ENCODE measurements at places on chromosomes 2 and 18. TPM values are rescaled to one million over a fixed set of nuclear protein-coding genes. Genes with fewer than 3 reads are reported as not detected.
A peak's percentile ranks its signal among the peaks of the same experiment; 100 is the strongest.

ATP6V1B1 gene
- total RNA-seq, result 1.8 TPM

DNA sequence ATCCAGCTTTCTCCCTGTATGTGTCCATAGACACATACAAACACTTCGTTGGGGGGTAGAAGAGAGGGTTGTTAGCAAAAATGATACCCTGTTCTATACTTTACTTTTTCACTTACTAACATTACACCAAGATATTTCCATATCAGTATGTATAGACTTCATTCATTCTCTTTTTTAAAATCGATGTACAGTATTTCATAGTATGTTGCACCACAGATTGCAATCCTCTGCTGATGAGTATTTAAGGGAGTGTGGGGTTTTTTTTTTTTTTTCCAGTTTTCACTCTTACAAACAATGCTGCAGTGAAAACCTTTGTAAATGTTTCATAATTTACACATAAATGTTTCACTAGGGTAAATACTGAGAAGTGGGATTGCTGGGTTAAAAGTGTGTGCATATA, 402.3 kb downstream of the LRATD1 start:
- H3K27ac ChIP-seq, result no peak overlapping the region
- no peak for DNase-seq
- H3K4me3 ChIP-seq, result no peak overlapping the region
- no peaks in the 10 kb centered on the region for H3K27me3 ChIP-seq
- H3K36me3 ChIP-seq, result no peaks in the 10 kb centered on the region

ACTG2 gene
- total RNA-seq, result 416 TPM

CHRND gene
- not detected for total RNA-seq

MTERF4 gene
- 24.4 TPM for total RNA-seq

UGT1A5 gene
- total RNA-seq, result not detected

- no peak overlapping the region for H3K4me3 ChIP-seq
- no peak for DNase-seq
- H3K36me3 ChIP-seq, result no peaks in the 10 kb centered on the region
- H3K4me1 ChIP-seq, result no peaks in the 10 kb centered on the region
These were observed 697.1 kb upstream of the CELF4 start for GRCh38 chr18:38262661-38263060.

GRCh38 chr18:78875016-78875777, 104.4 kb upstream of the SALL3 start:
- no peak for DNase-seq
- no peak overlapping the region for H3K4me3 ChIP-seq
- H3K27ac ChIP-seq, result no peak overlapping the region
- H3K4me1 ChIP-seq, result no peaks in the 10 kb centered on the region
- H3K36me3 ChIP-seq, result no peaks in the 10 kb centered on the region

GRCh38 chr18:49764032-49764431, 49.3 kb downstream of the ACAA2 start:
- H3K36me3 ChIP-seq, result no peaks in the 10 kb centered on the region
- no peak for DNase-seq
- H3K27me3 ChIP-seq, result no peaks in the 10 kb centered on the region
- H3K4me3 ChIP-seq, result no peak overlapping the region
- H3K4me1 ChIP-seq, result no peaks in the 10 kb centered on the region

SPATA3 gene
- not detected for total RNA-seq

CHPF gene
- 81.2 TPM for total RNA-seq

GRCh38 chr2:169768262-169768995, 30.2 kb upstream of the SSB start:
- H3K27me3 ChIP-seq, result no peaks in the 10 kb centered on the region
- no peak overlapping the region for H3K27ac ChIP-seq
- peak; percentile 77 for DNase-seq
- peak overlapping the region; percentile 38 for H3K4me3 ChIP-seq

DNA sequence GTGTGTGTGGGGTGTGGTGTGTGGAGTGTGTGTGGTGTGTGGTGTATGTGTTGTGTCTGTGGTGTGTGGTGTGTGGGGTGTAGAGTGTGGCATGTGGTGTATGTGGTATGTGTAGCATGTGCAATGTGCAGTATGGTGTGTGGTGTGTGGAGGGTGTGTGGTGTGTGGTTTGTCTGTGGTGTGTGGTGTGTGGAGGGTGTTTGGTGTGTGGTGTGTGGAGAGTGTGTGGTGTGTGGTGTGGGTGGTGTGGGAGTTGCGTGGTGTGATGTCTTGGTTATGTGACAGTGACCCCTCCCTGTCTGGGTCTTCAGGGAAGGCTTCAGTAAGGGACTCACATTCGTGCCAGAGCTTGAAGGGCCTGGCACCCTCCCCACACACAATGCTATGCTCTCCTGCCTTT, 718.2 kb upstream of the SOX11 start:
- no peak overlapping the region for H3K4me3 ChIP-seq
- H3K36me3 ChIP-seq, result no peaks in the 10 kb centered on the region
- no peaks in the 10 kb centered on the region for H3K4me1 ChIP-seq
- no peaks in the 10 kb centered on the region for H3K27me3 ChIP-seq
- H3K27ac ChIP-seq, result no peak overlapping the region

IL36G gene
- not detected for total RNA-seq

DNA sequence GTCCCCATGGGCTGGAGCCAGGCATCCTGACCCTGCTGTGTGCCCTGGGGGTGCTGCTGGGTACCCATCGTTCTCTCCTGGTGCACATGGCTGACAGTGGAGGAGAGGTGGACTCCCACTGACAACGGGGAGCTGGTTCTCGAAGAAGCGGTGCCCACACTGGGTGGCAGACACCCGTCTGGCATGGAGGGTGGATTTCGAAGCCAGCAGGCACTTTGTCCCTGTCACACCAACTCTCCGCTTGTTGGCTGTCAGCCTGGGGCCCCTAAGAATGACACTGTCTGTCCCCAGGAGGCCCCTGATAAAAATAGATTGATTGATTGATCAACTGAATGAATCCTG, 55.4 kb downstream of the RTP5 start:
- no peak overlapping the region for H3K27ac ChIP-seq
- no peaks in the 10 kb centered on the region for H3K4me1 ChIP-seq
- no peak overlapping the region for H3K4me3 ChIP-seq
- no peaks in the 10 kb centered on the region for H3K36me3 ChIP-seq
- DNase-seq, result no peak
- H3K27me3 ChIP-seq, result no peaks in the 10 kb centered on the region

DNA sequence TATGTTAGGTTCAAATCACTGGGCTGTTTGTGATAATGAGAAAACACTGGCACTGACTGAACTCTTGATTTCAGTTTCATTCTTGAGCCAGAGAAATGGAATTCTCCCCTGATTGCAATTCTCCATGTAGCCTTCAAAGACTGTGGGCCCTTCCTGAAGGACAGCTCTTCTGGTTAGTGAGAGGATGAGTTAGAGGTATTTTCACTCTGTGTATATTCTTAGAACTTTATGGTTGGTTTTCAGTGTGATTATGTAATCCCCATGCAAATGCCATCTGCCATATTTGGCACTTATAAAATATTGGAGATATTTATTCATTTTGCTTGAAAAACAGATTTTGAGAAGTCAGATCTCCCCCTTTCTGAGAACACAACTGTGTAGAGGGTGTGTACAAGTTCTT, 323.7 kb downstream of the SLC4A3 start:
- H3K27me3 ChIP-seq, result no peaks in the 10 kb centered on the region
- no peaks in the 10 kb centered on the region for H3K4me1 ChIP-seq
- H3K27ac ChIP-seq, result no peak overlapping the region
- no peak for DNase-seq
- H3K36me3 ChIP-seq, result no peaks in the 10 kb centered on the region

GRCh38 chr2:240465268-240465764, 29.9 kb downstream of the GPC1 start:
- peak; percentile 76 for DNase-seq
- H3K4me3 ChIP-seq, result no peak overlapping the region
- no peak overlapping the region for H3K27ac ChIP-seq
- no peaks in the 10 kb centered on the region for H3K27me3 ChIP-seq

- H3K27me3 ChIP-seq, result no peaks in the 10 kb centered on the region
- H3K27ac ChIP-seq, result no peak overlapping the region
- no peaks in the 10 kb centered on the region for H3K4me1 ChIP-seq
- no peak overlapping the region for H3K4me3 ChIP-seq
These were observed 18.0 kb downstream of the LRPPRC start for GRCh38 chr2:43977677-43978375.

ASXL3 gene
- 4.3 TPM for total RNA-seq

DNA sequence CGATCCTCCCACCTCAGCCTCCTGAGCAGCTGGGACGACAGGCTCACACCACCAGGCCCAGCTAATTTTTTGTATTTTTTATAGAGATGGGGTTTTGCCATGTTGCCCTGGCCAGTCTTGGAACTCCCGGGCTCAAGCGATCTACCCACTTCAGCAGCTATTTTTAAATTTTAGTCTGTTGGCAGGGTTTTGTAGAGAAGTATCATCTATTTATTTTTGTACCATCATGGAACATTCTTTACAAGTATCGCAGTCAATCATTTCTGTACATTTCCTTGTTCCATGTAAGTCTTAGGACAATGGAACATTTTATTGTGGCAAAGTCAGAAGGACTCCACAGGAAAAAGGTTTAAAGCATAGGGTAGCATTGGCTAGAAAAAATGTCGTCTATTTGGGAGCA, 94.6 kb downstream of the UGGT1 start:
- peaks cover 2% of the 10 kb centered on the region for H3K4me1 ChIP-seq
- no peak overlapping the region for H3K4me3 ChIP-seq
- H3K27me3 ChIP-seq, result no peaks in the 10 kb centered on the region
- H3K27ac ChIP-seq, result no peak overlapping the region
- DNase-seq, result no peak
- H3K36me3 ChIP-seq, result peaks cover 12% of the 10 kb centered on the region

MYO7B gene
- total RNA-seq, result 0.32 TPM

GRCh38 chr2:25082002-25082622, 40.2 kb downstream of the EFR3B start:
- no peaks in the 10 kb centered on the region for H3K4me1 ChIP-seq
- DNase-seq, result no peak
- H3K27me3 ChIP-seq, result no peaks in the 10 kb centered on the region
- no peak overlapping the region for H3K27ac ChIP-seq
- H3K36me3 ChIP-seq, result no peaks in the 10 kb centered on the region
- H3K4me3 ChIP-seq, result no peak overlapping the region

MAP3K19 gene
- total RNA-seq, result not detected

GRCh38 chr2:34004936-34005335, 405.8 kb upstream of the FAM98A start:
- H3K4me1 ChIP-seq, result no peaks in the 10 kb centered on the region
- H3K27me3 ChIP-seq, result no peaks in the 10 kb centered on the region
- no peak for DNase-seq
- H3K4me3 ChIP-seq, result no peak overlapping the region
- no peaks in the 10 kb centered on the region for H3K36me3 ChIP-seq

DNA sequence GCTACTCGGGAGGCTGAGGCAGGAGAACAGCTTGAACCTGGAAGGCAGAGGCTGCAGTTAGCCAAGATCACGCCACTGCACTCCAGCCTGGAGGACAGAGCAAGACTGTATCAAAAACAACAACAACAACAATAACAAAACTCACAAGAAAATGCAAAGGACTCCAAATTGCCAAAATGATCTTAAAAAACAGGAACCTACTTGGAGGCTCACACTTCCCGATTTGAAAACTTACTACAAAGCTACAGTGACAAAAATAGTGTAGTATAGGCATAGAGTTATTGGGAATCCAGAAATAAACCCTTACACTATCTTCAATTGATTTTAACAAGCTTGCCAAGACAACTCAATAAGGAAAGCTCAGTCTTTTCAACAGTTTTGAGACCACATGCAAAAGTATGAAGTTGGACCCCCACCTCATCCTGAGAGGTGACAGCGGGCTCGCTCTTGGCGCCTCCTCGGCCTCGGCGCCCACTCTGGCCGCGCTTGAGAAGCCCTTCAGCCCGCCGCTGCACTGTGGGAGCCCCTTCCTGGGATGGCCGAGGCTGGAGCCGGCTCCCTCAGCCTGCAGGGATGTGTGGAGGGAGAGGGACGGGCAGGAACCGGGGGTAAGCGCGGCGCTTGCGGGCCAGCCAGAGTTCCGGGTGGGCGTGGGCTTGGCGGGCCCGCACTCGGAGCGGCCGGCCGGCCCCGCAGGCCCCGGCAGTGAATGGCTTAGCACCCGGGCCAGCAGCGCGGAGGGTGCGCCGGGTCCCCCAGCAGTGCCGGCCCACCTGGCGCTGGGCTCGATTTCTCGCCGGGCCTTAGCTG, 18.3 kb upstream of the ACVR2A start:
- no peaks in the 10 kb centered on the region for H3K4me1 ChIP-seq
- DNase-seq, result no peak
- no peak overlapping the region for H3K27ac ChIP-seq
- no peaks in the 10 kb centered on the region for H3K27me3 ChIP-seq
- H3K4me3 ChIP-seq, result no peak overlapping the region

- peak; percentile 63 for DNase-seq
- H3K4me3 ChIP-seq, result no peak overlapping the region
These were observed 22.3 kb downstream of the ZCCHC2 start for GRCh38 chr18:62545098-62545497.

DNA sequence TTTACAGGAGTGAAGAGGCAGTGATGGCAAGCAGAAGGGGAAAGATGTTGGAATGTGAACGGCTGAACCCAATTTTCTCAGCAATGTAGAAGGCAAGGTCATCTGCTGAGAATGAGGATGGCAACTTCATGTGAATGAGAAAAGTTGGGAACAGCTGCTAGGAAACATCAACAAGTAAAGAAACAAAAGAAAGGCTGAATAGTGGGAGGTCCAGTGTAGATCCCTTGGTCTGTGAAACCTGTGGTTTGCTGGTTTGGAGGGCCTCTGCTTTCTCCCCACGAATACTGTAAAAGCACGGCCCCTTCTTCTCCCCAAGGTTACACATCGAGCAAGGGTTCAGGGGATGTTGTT, 27.4 kb downstream of the MARCHF4 start:
- H3K27me3 ChIP-seq, result no peaks in the 10 kb centered on the region
- H3K4me1 ChIP-seq, result no peaks in the 10 kb centered on the region
- H3K36me3 ChIP-seq, result no peaks in the 10 kb centered on the region
- H3K4me3 ChIP-seq, result no peak overlapping the region

- no peaks in the 10 kb centered on the region for H3K36me3 ChIP-seq
- no peak for DNase-seq
- H3K27me3 ChIP-seq, result no peaks in the 10 kb centered on the region
- H3K4me3 ChIP-seq, result no peak overlapping the region
- peaks cover 6% of the 10 kb centered on the region for H3K4me1 ChIP-seq
These were observed 29.1 kb downstream of the EXOC6B start for GRCh38 chr2:72796766-72797165.

WNT6 gene
- total RNA-seq, result 2.1 TPM

DNA sequence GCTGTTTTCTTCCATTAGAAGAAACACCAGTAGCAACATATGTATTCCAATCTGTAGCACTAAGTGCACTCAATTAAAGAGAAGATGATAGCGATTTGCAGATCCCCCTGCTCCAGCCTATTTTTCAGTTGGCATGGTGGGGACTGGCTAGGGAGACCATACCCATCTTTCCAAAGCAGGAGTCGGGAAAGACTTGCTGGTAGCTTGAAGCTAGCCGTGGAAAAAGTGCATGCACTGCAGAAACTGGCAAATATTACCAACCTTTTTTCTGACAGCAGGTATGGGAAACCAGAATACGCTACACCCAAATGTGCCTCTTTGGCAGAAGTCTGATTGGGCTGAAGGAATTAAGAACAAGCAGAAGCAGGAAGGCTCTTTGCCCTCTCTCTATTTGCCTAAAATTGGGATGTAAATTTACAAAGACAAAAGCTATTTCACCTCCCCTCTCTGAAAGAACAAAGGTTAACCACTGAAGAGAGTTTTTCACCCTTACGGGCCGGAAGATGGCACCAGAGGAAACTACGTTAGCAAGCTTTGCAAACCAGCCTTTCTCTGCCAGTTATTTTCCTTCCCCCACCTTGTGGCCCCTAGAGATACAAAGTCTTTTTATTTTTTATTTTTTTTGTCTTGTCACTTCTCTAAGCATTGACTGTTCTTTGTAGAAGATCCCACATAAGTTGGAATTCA, 273.1 kb downstream of the DLGAP1 start:
- H3K27me3 ChIP-seq, result no peaks in the 10 kb centered on the region
- no peaks in the 10 kb centered on the region for H3K36me3 ChIP-seq
- H3K4me1 ChIP-seq, result no peaks in the 10 kb centered on the region
- H3K4me3 ChIP-seq, result no peak overlapping the region

- no peak overlapping the region for H3K27ac ChIP-seq
- H3K27me3 ChIP-seq, result no peaks in the 10 kb centered on the region
- no peaks in the 10 kb centered on the region for H3K4me1 ChIP-seq
- H3K36me3 ChIP-seq, result no peaks in the 10 kb centered on the region
- peak; percentile 92 for DNase-seq
These were observed 70.4 kb downstream of the ARHGEF33 start for GRCh38 chr2:38959938-38960608.

Data from aorta (tissue), 5 donors.